Amniotic stem cell (primary cell): ENCODE measurements at places on chromosomes 1 and 21.

DNA sequence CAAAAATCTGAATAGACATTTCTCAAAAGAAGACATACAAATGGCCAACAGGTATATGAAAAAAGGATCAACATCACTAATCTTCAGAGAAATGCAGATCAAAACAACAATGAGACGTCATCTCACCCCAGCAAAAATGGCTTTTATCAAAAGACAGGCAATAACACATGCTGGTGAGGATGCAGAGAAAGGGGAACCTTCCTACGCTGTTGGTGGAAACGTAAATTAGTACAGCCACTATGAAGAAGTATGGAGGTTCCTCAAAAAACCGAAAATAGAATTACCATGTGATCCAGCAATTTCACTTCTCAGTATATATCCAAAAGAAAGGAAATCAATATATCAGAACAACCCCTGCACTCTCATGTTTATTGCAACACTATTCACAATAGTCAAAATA, 65.1 kb upstream of the ATP1B1 start:
- no peak for DNase-seq

DNA sequence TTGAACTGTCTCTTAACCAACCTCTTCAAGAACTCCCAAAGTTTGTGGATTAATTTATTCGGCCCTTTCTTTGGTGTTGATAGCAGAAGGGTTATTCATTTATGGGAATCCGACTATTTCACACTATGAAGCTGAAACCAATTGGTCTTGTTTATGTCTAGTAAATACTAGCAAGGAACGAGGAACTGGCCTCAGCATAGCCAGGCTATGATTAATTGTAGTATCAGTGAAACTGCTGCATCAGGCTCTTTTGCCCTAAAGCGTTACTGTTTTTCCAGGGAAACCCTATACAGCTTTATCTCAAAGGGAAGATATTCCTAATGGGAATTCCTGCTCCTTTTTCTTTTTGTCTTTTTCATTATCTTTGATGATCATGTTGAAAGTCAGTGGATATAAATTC, 35.1 kb downstream of the CLEC20A start:
- DNase-seq, result no peak

GRCh38 chr1:229665912-229666558, 40.0 kb downstream of the URB2 start:
- no peak for DNase-seq

GRCh38 chr1:18901952-18902522, 318 bp downstream of the ALDH4A1 start:
- peak; percentile 16 for DNase-seq

- DNase-seq, result no peak
Observed at GRCh38 chr1:176033881-176034280, 173.2 kb downstream of the COP1 start.

- no peak for DNase-seq
Observed at GRCh38 chr1:20079661-20080305, 9.8 kb downstream of the PLA2G5 start.
